Activated T-cell treated with anti-CD3 and anti-CD28 coated beads for 24 hours (primary cell): ENCODE measurements at places on chromosomes 6 and 20.

- no peak for DNase-seq
Measured at GRCh38 chr6:100465701-100466409, 1.1 kb upstream of the SIM1 start.

GRCh38 chr6:117399126-117399525, 26.6 kb downstream of the ROS1 start:
- DNase-seq, result no peak

DNA sequence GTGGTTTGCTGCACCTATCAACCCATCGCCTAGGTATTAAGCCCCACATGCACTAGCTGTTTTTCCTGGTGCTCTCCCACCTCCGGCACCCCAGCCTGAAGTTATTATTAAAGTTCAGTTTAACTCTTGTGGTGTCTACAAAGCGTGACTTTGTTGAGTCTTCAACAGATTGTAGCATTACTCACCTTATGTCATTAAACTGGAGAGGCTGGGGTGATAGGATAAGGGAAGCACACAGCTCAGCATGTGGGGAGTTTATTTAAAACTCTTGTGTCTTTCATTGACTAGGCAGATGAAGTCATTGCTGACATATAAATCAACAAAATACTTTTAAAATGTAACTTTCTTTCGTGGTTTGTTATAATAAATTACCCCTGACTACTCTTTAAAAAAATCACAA, 84.7 kb upstream of the GCM1 start:
- DNase-seq, result no peak

DNA sequence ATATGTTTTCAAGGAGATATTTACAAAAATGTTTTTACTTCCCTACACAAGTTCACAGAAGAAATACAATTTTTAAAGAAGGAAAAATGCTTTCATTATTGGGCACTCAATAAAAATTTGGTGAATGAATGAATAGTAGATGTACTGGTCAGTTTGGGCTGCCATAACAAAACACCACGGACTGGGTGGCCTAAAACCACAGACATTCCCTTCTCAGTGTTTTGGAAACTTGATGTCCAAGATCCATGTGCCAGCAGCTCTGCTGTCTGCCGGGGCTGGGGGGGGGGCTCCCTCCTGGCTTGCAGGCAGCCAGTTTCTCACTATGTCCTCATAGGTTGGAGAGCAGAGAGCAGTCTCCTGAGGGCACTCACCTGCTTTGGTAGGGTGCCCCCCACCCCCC, 62.0 kb downstream of the FAM120B start:
- no peak for DNase-seq

GRCh38 chr6:29953001-29953441, 10.7 kb downstream of the HLA-A start:
- DNase-seq, result no peak
